ENCODE measurements at places on chromosomes 3 and 15.

GRCh38 chr3:138935863-138936740 is 10.8 kb downstream of the FOXL2 start:
- peak; percentile 70 for DNase-seq

DNA sequence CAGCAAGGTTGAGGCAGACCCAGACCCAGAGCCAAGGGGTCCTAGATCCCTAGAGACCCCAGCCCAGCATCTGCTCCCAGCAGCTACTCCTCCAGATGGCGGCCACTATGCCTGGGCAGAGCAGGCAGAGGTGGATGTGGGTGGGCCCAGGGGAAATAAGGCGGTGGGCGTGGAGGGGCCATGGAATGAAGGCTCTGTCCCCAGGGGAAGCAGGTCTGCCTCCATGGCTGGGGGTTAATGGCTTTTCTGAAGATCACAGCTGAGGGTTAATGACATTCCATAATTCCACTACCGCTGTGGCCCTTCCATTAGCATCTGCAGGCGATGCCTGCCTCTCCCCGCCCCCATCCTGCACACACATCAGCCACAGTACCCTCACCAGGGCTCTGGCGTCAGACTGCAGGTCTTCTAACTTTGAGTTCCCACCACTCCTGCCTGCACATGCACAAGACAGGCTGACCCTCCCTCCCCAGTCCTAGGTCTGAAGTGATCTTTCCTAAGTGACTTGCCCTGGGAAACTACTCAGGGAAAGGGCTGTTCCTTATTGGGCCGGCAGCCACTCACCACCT is 41.2 kb downstream of the CCDC33 start:
- no peak for DNase-seq

DNA sequence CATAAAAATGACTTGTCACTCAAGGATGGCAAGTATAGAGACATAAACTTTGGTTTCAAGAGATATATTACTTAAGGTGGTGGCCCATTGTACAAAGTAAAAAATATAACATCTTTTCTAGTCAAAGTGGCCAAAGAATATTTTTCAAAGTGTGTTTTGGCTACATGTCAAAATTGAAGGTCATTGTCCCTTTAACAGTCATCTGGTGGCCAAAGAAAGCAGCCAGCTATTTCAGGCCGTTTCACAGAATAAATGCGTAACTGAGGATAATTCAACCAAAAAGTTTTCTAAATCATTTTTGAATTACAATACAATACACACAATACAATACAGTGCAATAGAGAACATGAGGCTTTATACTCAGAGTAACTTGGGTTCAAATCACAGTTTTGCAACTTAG is 4.2 kb upstream of the CDIN1 start:
- no peak for DNase-seq

- DNase-seq = no peak
Observed at GRCh38 chr3:16917256-16917935, 32.6 kb downstream of the PLCL2 start.

GRCh38 chr3:123508178-123508577 is 59.3 kb upstream of the ADCY5 start:
- DNase-seq = no peak

GRCh38 chr3:48584836-48585235 is 10.3 kb downstream of the COL7A1 start:
- no peak for DNase-seq

DNA sequence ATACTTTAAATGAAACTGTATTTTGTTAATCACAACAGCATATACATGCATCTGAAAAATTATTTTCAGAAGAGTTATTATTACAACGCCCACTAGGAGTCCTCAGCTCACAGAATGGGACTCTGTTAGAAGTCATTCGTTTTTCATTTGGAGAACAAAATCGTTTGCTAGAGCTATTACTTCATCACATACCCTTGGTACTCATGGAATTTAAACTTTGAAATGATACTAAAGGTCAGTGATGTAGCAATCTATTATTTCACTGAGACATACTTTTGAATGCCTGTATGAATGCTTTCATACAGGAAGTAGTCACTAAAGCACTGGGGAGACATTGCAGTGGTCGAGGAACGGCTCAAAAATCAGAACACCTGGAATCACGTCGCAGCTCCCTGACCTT is 198.1 kb downstream of the MBNL1 start:
- DNase-seq = peak; percentile 42

DNA sequence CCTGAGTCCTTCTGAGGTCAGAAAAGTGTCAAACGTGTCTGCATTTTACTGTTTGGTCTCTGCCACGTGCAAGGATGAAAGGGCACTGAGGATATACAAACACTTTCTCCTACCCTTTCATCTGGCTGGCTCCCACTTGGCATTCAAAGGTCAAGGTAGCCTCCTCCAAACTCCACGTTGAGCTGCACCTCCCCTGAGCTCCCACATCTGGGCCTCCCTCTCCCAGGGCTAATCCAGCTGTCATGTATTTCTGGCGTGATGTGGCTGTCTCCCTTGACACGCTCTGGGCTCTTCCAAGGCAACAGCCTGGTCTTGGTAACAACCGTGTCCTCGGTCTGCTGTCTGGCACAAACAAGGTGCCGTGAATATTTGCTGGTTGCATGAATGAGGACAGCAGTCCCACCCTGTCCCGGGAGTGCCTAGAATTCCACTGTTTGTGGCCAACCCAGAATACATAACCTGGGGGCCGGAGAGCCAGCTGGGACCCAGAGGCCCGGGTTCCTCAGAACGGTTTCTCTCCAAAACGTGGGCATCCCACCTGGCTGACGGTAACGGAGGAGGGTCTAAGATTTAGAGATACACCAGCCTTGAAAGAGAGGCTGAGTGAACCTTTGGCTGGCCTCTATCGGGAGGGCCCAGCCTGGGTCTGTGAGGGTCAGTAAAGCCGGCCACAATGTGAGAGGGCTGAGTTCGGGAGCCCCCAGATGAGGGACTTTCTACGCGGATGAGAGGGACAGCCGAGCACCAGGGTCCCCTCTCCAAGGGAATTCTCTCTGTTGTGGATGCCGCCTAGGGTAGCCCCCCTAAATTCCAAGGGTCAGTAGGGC is 767 bp downstream of the GLT8D1 start:
- no peak for DNase-seq

GRCh38 chr3:160540551-160540950 is 24.8 kb downstream of the KPNA4 start:
- no peak for DNase-seq

GRCh38 chr3:122893754-122894668 is 99.1 kb downstream of the SLC49A4 start:
- DNase-seq = no peak

GRCh38 chr15:59150185-59150584 is 45.2 kb downstream of the CCNB2 start:
- no peak for DNase-seq

DNA sequence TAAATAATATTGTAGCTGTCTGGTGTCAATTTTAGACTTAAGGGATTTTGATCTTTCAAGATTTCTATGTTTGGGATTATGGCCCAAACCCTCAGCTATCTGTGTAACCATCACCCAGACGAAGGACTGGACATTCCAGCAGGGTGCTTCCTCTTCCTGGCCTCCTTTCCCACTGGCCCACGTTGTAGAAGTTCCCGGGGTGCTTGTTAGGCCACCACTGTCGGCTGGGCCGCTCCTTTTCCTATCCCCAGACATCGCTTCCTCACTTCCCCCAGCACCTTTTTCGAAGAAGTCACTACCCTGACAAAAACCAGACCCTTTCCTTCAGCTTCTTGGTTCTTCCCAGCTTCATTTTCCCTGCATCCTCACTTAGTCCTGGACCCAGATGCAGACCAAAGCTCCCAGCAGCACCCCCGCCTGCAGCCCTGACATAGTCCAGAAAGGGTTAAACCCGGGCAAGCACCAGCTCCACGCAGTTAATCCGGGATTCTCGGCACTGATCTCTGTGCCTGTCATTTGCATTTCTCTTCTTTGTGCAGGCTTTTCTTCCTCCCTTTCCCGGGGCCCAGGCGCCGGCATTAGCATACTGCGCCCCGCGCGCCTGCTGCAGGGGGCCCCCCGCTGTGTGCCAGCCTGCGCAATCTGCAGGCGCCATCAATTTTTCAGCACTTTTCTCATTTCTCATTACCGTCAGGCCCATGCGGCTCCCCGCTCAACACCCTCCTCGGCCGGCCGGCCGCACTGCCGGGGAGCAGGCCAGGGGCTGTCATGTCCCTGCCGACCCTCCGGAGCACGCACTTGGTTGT is 90.6 kb downstream of the ZNF621 start:
- DNase-seq = peak; percentile 22

DNA sequence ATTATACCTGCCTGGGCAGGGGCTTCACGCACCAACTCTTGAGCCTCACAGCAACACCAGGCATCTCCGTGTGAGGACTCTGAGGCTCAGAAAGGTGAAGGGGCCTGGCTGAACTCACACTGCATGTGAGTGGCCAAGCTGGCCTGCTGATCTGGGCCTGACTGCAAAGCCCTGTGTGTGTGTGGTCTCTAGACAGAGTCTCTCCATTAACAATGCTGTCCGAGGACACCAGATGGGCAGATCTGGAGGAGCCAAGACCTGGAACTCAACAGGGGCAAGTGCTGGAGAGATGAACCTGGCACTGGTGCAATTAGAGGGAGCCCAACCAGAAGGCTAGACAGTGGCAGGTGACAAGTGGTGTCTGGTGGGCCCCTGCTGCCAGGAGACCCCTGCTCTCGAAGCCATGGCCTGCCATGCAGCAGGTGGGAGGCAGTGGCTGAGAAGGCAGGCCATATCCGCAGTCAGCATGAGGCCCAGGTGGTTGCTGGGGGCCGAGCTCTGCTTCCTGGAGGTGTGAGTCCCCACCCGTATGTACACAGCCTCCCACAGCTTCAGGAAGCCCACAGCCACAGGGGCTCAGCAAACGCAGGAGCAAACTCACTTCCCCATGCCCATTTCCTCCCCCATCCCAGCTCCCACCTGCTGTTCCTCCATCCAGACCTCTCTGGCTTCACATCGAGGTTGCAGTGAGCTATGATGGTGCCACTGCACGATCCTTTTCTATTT is 39.0 kb downstream of the CYP11A1 start:
- DNase-seq = no peak

- DNase-seq = no peak
Observed at GRCh38 chr3:86175593-86176444, 815.1 kb downstream of the VGLL3 start.

GRCh38 chr3:124962403-124962940 is 27.9 kb upstream of the MUC13 start:
- DNase-seq = no peak

GRCh38 chr15:39391230-39391629 is 189.6 kb upstream of the THBS1 start:
- no peak for DNase-seq

DNA sequence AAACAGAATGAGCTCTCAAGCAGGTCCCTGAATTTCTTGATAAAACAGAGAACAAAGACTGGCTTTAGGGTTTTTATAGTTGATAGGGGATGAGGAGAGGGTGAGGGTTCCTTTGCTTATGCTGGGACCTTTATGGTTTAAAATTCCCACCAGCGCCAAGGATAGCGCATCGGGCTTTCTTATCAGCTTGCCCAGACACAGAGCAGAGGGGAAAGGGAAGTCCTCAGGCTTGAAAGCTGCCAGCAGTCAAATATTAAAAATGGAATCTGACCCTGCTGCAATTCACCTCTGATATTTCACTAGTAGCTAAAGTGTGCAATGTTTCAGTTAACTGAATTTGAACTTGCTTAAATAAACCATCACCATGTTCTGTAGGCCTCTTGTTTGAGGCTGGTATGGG is 55.0 kb upstream of the EPHA3 start:
- peak; percentile 62 for DNase-seq

DNA sequence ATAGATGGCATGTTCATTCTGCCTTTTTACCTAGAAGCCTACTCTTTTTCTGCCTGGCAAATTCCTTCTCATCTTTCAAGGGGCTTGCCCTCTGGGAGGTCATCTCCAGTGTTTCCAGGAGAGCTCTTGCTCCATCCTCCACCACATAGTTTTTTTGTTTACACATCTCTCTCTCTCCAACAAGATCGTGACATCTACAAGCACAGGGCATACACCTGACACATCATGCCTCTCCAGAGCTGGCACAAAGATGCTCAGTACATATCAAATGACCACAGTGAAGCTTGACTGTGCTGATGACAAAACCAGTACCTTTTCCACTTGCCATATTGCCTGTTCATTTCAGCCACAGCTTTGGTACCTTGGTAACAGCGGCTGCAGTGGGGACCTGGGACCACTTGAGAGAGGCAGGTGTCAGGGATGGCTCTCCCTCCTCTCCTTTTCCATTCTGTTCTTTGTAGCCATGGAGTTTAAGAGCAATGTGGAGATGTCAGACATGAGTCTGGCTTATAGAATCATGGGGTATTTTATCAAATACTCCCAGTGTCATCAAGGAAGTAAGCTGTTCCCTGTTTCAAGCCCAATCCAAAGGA is 15.4 kb downstream of the ALPK3 start:
- no peak for DNase-seq

- DNase-seq = no peak
Observed at GRCh38 chr3:149443545-149443912, 31.0 kb upstream of the TM4SF4 start.

- no peak for DNase-seq
Observed at GRCh38 chr3:172154768-172155664, 115.6 kb downstream of the FNDC3B start.
